Stimulated activated naive CD4-positive, alpha-beta T cell (primary cell): ENCODE measurements at places on chromosomes 12 and 14.

DNA sequence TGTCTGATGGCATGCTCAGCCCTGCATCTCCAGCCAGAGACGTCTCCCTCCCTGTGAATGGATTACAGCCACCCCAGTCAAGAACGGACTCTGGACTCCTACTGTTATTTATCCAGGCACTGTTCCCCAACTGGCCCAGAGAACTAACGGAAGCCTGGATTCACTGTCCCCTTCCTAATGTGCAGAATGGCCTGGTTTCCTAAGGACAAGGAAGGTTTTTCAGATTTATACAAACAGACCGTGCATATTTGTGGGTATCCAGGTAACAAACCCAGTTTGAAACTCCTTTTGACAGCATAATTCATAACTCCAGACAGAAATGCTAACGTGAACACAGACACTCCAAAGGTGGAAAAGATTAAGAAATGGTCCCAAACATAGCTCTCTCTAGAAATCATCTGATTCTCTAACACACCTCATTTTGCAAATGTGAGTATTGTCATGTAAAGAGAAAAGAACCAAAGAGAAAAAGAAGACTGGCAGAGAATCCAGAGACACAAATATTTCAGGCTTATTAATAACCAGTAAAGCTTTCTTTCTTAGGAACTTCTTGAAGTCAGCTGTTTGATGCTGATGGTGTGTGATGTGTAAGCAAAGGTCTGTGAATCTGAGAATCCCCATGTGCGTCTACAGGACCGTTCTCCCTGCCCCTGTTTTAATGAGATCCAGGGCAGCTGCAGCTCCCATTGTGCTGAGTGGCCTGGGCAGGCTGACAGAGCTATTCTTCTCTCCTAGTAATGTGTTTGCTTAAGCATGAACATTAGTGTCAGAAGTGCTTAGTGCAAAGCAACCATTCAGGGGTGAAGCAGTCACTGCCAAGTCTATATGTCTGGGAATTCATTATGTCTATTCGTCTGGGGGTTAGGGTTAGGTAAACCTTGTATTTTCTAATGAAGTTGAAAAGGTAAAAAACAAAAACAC lies 86.8 kb upstream of the HIF1A start:
- DNase-seq: no peak

DNA sequence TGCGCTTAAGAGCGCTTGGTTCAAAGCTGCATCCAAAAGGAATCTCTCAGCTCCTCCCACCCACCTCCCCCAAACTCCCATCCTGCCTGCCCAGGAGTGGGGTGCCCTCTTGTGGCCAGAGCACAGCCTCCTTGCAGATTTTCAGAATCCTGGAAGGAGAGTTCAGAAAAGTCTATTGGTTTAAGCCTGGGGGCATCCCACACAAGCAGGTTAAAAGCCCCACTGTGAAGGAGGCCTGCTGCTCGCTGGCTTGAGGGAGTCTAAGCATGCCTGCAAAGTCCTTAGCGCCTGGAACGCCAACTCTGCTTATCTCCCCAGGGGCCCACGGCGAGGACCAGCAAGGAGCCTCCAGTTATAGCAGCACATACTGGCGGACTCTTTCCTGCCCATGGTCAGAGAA lies 297.1 kb downstream of the KSR2 start:
- no peak for DNase-seq

GRCh38 chr14:57632649-57633048 lies 139.0 kb upstream of the CCDC198 start:
- no peak for DNase-seq

- DNase-seq: no peak
These were observed 41.0 kb upstream of the DICER1 start for GRCh38 chr14:95198320-95198719.

GRCh38 chr12:1403417-1403816 lies 191.0 kb downstream of the FBXL14 start:
- no peak for DNase-seq

- peak; percentile 61 for DNase-seq
These were observed 27.6 kb downstream of the BHLHE41 start for GRCh38 chr12:26097046-26097878.

DNA sequence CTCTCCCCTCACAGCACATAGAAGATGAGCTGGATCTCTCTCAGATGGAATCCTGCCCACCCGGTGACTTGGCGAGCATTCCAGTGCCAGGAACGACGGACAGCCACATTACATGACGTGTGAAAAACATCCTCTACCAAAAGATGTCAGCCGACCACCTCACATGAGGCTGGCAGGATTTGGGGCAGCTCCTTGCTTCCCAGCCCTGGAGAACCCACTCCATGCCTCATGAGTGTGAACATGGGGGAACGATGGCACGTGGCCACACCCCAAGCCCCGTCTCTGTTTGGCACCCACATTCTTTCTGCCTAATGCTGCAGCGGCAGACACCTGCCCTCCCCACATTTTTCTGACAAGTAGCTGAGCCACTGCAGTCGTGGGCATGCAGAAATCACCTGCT lies 202.5 kb downstream of the CALM1 start:
- no peak for DNase-seq

DNA sequence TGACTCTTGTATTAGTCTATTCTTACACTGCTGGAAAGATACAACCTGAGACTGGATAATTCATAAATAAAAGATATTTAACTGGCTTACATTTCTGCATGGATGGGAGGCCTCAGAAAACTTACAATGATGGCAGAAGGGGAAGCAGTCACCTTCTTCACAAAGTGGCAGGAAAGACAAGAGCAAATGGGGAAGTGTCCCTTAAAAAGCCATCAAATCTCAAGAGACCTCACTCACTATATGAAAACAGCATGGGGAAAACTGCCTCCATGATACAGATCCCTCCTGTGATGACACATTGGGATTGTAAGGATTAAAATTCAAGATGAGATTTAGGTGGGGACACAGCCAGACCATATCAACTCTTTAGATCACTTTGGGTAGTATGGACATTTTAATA lies 83.7 kb downstream of the TMTC3 start:
- no peak for DNase-seq

- peak; percentile 55 for DNase-seq
These were observed 1.4 kb downstream of the MAP3K9 start for GRCh38 chr14:70807898-70808415.

DNA sequence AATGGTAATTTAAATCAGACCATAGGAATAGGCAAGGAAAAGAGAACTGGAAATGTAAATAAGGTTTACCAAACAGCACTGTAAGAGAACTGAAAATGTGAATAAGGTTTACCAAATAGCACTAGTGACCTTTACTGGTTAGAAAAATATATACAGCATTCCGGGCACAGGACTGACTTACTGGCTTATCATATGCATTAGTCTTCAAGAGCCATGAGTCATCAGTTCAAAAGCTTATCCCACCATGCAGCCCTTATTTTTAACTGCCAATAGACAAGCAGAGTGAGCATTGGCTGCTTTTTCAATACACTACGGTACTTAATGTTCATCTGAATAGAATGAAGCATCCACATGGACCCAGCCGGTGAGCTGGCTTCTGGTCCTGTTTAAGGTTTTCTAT lies 13.0 kb upstream of the NELL2 start:
- no peak for DNase-seq

DNA sequence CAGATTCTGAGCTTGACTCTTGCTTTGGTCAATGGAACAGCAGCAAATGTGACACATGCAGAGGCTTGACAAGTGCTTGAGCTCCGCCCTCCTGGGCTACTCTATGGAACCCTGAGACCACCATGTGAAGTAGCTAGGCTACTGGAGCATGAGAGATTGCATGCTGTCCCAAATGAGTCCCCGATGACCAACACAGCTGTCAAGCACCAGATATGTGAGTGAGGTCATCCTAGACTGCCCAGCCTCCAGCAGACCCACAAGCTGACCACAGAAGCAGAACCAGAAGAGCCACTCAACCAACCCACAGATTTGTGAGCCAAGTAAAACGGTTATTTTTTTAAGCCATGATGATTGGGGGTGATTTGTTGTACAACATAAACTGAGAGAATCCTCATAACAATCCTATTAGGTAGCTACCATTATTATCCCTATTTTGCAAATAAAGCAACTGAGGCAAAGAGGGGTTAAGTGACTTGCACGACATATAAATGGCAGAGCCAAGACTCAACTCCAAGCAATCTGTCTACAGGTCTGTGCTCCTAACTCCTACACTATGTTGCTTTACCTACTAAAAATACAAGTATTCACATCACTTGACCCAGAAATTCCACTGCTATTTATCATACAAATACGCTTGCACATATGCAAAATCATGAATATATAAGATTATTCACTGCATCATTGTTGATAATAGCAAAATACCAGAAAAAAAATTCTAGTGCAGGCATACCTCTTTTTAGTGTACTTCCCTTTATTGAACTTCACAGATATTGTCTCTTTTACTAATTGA lies 136.2 kb downstream of the NDUFA12 start:
- no peak for DNase-seq

DNA sequence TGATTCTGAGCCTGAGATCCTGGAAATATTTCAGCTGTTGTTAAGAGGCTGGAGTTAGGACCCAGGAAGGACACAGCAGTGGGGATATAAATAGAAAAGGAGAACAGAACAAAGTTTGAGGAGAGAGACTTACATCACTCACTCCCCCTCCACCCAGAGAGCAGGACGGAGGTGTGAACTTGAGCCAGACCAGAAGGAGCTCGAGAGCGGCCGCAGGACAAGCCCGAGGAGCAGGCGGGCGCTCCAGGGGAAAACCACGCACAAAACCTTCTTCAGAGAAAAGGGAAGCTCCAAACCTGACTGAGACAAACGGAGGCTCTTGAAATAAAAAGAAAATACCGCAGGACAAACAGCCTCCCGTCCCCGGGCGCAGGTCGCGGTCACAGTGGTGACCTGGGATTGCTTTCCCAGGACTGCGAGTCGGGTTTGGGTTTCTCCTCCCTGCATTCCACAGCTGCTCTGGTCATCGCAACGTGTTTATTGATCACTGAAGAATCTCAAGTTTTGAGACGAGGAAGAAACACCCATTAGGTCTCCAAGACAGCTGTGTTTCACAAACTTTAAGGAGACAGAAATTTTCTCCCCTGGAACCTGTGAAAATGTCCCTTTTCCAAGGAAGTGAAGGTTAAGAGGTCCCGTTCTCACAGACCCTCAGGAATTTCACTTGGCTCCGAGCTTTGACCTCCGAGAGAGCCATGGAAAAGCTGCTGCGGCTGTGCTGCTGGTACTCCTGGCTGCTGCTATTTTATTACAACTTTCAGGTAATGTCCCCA lies at the start of gene ADGRD1:
Gene ADGRD1 (plus strand): TSS at position 137 of the 773 bp plus-strand sequence. CDS start 559 bp downstream, at position 696.
- no peak for DNase-seq

GRCh38 chr14:64760146-64760755 lies 56.0 kb downstream of the PLEKHG3 start:
- peak; percentile 15 for DNase-seq

GRCh38 chr12:54337280-54337842 lies 12.4 kb downstream of the COPZ1 start:
- no peak for DNase-seq

DNA sequence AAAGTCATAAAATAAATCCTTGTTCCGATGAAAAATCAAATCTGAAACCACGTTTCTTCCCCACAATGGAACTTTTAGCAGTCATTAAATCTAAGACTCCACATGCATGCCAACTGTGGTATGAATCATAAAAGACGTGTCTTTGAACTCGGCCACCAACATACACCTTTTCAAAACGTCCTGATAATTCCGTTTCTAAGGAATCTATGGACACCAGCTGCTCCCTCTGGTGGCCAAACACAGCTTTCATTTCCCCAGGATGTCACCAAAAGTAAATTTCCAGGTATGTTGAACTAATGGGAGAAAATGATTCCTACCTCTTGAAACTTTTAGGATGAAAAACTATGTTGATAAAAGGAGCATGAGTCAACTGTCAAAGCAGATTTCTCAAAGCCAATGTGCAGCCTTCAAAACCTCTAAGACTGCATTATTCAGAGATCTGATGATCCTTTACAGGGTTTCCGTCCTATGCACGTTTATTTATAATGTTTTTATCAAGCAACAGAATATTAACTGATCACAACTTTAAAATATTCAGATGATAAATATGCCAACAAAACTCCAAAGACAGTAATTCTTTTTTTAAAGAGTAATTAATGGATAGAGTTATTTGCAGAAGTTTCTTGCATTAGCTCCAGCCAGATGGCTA lies 96.2 kb downstream of the CIT start:
- DNase-seq: no peak

DNA sequence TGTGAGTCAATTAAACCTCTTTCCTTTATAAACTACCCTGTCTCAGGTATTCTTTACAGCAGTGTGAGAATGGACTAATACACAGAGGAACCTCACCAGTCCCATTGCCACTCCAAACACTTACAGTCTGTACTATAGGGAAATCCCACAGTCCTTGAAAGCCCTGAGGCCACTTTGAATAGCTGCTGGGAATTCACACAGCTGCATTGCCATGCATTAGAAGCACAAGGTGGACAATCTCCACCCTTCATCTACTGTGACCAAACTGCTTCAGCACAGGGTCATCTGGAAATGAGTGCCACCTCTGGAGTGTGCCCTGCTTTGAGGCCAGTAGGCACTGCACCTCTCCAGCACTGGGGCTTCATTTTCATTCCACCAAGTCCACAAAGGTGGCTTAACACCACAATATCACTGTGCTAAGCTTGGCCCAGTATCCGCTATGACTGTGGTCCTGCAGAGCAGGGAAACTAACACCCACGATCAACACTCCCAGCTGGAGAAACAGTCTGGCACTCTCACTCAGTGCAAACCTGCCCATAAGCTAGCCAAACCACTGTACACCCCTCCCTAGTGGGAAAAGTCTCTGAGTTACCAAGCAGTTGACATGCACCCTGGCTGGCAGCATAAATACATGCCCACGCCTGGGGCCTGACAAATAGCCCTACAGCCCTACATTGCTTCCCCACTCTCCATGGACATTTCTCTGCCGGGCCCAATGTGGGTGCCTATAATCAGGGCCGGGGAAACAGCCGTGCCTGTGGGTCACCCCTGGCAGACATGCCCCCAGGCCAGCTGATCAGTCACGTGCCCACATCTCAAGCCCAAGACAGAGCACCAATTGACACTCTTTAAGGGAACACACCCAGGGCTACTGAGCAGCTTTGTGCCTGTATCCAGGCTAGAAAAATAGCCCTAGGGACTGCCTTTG lies 294.3 kb upstream of the MGAT4C start:
- no peak for DNase-seq

DNA sequence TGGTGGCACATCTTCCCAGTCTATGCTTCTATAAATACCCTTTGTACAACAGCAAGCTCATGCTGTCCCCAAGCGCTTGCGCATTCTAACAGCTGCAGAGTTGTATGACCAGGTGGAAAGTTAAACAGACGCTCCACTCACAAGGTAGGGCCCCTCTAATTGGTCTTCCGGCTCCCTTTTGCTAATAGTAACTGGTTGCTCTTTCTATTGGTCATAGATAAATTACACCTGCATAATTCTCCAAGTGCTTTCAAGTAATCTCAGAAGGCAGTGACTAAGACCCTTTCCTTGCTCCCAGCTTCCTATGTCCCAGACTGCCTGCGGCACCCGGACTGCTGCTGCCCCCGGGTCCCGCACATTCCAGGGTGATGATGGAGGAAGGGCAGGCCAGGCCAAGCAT lies 6.1 kb upstream of the TSPAN9 start:
- no peak for DNase-seq

GRCh38 chr14:68966872-68967301 lies 12.2 kb downstream of the ACTN1 start:
- no peak for DNase-seq

- no peak for DNase-seq
These were observed 33.0 kb downstream of the RASSF9 start for GRCh38 chr12:85803231-85803630.

- DNase-seq: no peak
These were observed 178.8 kb upstream of the ABCD2 start for GRCh38 chr12:39798429-39798828.

- DNase-seq: no peak
These were observed 150.6 kb downstream of the KCNA5 start for GRCh38 chr12:5194306-5194705.

- DNase-seq: peak; percentile 39
These were observed 4.6 kb downstream of the ZNF384 start for GRCh38 chr12:6684609-6685008.
